Activated naive CD8-positive, alpha-beta T cell treated with anti-CD3 and anti-CD28 coated beads for 36 hours (primary cell): ENCODE measurements at places on chromosomes 13 and 19. TPM values are rescaled to one million over a fixed set of nuclear protein-coding genes. Genes with fewer than 3 reads are reported as not detected.

GRCh38 chr19:37951816-37952210 lies 44.8 kb downstream of the SIPA1L3 start:
- no peak for DNase-seq

The HSPB6 gene
- 0.39 TPM for total RNA-seq

The RFPL4A gene
- total RNA-seq, result not detected

DNA sequence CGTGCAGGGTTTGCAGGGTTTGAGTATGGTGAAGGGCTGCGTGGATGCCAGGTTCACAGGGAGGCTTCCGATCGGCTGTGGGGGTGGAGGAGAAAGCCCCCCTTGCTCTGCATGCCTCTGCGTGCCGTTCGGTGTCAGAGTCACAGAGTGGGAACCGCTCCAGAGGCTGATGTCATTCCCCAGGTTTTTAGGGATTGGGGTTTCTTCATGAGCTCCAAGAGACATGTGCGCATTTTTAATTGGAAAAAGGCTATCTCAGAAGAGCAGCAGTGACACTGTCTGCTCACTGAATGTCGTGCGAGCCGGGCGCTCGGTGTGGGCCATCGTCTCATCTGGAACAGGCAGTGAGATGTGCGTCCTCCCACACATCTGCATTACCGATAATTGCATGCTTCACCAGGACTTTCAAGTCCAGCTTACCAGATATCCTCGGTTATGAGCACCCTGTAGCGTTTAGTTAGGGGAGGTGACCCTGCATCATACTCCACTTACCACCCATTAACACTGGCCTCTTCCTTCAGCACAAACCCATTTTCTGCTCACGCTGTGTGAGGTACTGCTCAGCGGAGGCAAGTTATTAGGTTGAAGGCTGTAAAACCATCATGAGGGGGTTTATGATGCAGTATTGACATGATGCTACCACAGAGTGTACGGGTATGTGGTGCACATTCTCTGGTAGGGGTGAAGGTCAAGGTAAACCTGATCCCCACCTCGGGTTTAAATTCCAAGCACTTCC lies 1.7 kb downstream of the MCF2L start:
- DNase-seq, result no peak
